Psoas muscle (tissue), 8 donors: ENCODE measurements at places on chromosomes 7 and 10. TPM values are rescaled to one million over a fixed set of nuclear protein-coding genes. Genes with fewer than 3 reads are reported as not detected.

GRCh38 chr7:92498557-92498956 lies 20.8 kb upstream of the ERVW-1 start:
- peaks cover 6% of the 10 kb centered on the region for H3K36me3 ChIP-seq
- no peak overlapping the region for H3K27ac ChIP-seq
- no peak for DNase-seq
- no peak overlapping the region for H3K4me3 ChIP-seq
- no peaks in the 10 kb centered on the region for H3K27me3 ChIP-seq

The SRGN gene
- 43.4 TPM for total RNA-seq

- H3K4me3 ChIP-seq: no peak overlapping the region
- no peaks in the 10 kb centered on the region for H3K27me3 ChIP-seq
Observed at GRCh38 chr10:118682533-118682932, 72.2 kb downstream of the CACUL1 start.

The PON1 gene
- not detected for total RNA-seq

The ABCA13 gene
- 0.12 TPM for total RNA-seq
